ENCODE measurements at places on chromosomes 16 and 17. TPM values are rescaled to one million over a fixed set of nuclear protein-coding genes. Genes with fewer than 3 reads are reported as not detected.

Gene LPO
- total RNA-seq, result not detected

Gene FBXL16
- total RNA-seq, result 4.4 TPM

Gene SERPINF2
- total RNA-seq, result 23.8 TPM

Gene BRIP1
- 0.98 TPM for total RNA-seq

Gene TNS4
- 296 TPM for total RNA-seq

Gene CDRT4
- total RNA-seq, result 4.2 TPM

Gene SUMO2
- 63.6 TPM for total RNA-seq

Gene PIMREG
- total RNA-seq, result 0.74 TPM

Gene CCL8
- total RNA-seq, result 1.5 TPM

Gene MT4
- total RNA-seq, result 25.8 TPM

Gene NFATC2IP
- total RNA-seq, result 26.0 TPM

Gene ZSCAN10
- total RNA-seq, result not detected

Gene CCL16
- total RNA-seq, result not detected

Gene MVP
- total RNA-seq, result 111 TPM

Gene NDE1
- total RNA-seq, result 55.0 TPM

Gene MPV17L
- total RNA-seq, result 4.4 TPM

Gene KRT32
- not detected for total RNA-seq

Gene LITAFD
- total RNA-seq, result not detected

Gene FOXF1
- total RNA-seq, result 26.0 TPM

Gene GAS7
- total RNA-seq, result 47.1 TPM

Gene KRTAP4-7
- not detected for total RNA-seq

Gene C16orf92
- total RNA-seq, result not detected

Gene ITGAL
- 5.4 TPM for total RNA-seq

Gene TMEM114
- not detected for total RNA-seq

Gene ABCC6
- 0.49 TPM for total RNA-seq

Gene KCNG4
- total RNA-seq, result not detected

Gene RABEP2
- total RNA-seq, result 44.7 TPM

Gene CCR7
- not detected for total RNA-seq

Gene AATK
- total RNA-seq, result 6.4 TPM

Gene DNAAF8
- not detected for total RNA-seq

Gene SNAI3
- not detected for total RNA-seq

Gene SLC5A10
- total RNA-seq, result not detected

Gene HOXB4
- total RNA-seq, result 1.5 TPM

Gene SSTR5
- 0.98 TPM for total RNA-seq

Gene KCNH6
- total RNA-seq, result not detected

Gene FNDC8
- not detected for total RNA-seq

Gene GSG1L2
- total RNA-seq, result not detected

Gene GPR179
- not detected for total RNA-seq

Gene SCNN1B
- total RNA-seq, result 76.9 TPM

Gene PRAC1
- total RNA-seq, result 9.6 TPM

Gene TP53TG3E
- total RNA-seq, result not detected

Gene POLDIP2
- total RNA-seq, result 45.9 TPM

Gene TOM1L1
- 17.7 TPM for total RNA-seq

Gene TEKT5
- total RNA-seq, result not detected

Gene STH
- total RNA-seq, result not detected

Gene TRPV2
- 22.3 TPM for total RNA-seq

Gene CBX2
- total RNA-seq, result 5.6 TPM

All from vagina (tissue), 2 donors.